Activated T-cell treated with anti-CD3 and anti-CD28 coated beads, Interleukin-2, amount 50 U/mL, for 72 hours (primary cell): ENCODE measurements at places on chromosomes 3 and 15. TPM values are rescaled to one million over a fixed set of nuclear protein-coding genes. Genes with fewer than 3 reads are reported as not detected.
A peak's percentile ranks its signal among the peaks of the same experiment; 100 is the strongest.

Gene FYTTD1
- total RNA-seq: 31.6 TPM

Gene TADA3
- total RNA-seq: 105 TPM

Gene ADAMTS17
- total RNA-seq: 2.4 TPM

Gene CMTM8
- 7.1 TPM for total RNA-seq

DNA sequence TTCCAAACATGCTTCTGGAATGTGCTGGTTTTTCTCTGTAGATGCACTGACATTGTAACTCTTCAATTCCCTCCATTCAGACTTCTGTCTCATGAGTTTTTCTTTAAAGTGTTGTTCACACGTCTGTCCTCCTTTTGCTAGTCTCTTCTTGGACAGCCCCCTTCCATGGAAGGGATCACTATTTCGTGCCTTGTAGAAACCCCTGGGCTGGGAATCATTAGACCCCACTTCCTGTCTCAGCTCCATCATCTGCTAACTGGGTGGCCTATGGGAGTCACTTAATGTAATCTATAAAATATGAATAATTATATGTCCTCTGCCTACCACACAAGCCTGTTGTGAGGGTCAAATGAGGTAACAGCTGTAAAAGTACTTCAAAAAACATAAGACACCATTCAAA is 110.6 kb downstream of the THSD4 start:
- no peak for DNase-seq

DNA sequence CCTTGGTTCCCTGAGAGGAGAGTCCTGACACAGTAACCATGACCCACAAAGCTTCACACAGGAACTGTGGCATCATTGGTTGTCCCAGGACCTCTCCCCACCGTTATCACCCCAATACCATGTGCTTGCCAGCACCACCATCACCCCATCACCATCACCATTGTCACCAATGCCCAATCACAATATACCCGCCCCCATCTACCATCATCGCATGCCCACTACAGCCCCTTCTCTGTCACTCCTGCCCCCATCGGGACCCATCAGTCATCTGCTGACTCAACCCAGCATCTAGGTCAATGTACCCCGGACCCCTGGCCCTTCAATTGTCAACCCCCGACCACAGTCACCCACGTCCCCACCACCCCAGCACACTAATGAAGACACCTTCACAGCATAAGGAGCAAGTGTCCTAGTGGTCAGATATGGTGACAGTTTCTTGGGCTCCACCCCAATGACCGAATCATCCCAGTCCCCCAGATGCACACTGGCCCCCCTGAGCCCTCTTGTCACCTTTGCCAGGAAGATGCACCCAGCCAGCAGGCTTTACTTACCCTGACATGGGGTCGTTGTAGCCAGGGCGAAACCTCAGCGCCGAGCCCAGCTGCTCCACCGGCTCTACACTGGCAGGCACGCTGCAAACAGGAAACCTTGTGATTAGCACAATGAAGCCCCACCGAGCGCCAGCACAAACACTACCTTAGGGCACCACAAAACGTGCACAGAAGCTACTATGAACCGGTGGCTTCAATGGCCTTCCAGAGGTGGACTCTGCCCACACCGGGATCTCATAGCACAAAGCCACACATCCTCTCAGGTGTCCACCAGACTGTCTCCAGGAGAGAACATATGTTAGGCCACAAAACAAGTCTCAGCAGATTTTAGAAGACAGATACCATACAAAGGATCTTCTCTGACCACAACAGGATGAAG is 25.1 kb downstream of the SHISA5 start:
- DNase-seq: peak; percentile 53

DNA sequence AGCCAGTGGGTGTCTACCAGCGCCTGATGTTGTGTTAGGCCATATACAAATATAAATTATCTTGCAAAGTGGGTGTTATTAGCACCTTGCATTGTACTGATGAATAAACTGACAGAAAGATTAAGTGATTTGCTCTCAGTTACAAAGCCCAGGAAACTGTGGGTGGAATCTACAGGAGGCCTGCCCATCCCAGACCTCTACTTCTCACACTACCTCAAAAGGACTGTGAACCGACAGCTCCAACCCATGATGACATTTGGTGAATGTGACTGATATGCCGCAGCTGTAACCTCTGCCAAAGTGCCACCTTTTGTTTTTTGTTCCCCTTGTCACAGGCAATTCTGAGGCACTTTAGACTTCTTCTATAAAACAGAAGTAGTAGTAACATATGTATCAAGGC is 43.7 kb upstream of the KCNMB2 start:
- DNase-seq: no peak

DNA sequence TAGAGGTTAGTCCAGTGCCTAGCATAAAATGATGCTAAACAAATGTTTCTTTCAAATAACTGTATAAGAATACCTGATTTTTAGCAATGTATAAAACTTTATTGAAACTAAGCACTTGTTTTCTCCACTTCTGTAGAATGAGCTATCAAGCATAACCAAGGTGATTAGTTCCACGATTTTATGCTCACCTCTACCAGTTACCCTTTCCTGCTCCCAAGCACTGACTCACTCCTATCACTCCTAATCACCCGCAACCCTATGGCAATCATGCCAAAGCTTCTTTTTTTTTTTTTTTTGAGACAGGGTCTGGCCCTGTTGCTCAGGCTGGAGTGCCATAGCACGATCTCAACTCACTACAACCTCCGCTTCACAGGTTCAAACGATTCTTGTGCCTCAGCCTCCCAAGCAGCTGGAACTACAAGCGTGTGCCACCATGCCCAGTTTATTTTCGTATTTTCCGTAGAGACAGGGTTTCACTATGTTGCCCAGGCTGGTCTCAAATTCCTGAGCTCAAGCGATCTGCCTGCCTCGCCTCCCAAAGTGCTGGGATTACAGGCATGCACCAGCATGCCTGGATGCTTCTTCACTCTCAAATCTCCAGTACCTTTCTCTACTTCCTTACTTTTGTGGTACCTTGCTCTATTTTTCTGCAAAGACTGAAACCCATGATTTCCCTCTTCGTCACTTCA is 3.9 kb downstream of the HSPBAP1 start:
- DNase-seq: no peak

DNA sequence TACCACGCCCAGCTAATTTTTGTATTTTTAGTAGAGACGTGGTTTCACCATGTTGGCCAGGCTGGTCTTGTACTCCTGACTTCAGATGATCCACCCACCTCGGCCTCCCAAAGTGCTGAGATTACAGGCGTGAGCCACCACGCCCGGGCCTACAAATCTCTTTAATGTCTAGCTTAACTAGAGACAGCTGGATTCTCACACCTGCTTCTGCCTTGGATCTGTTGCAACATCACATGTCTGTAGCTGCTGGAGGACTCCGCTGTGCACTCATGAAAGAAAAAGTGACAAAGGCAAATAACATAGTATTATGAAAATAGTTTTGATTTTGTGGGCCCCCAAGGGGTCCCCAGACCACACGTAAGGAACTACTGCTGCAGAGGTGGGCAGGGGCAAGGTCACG is 85.9 kb downstream of the NCEH1 start:
- no peak for DNase-seq

DNA sequence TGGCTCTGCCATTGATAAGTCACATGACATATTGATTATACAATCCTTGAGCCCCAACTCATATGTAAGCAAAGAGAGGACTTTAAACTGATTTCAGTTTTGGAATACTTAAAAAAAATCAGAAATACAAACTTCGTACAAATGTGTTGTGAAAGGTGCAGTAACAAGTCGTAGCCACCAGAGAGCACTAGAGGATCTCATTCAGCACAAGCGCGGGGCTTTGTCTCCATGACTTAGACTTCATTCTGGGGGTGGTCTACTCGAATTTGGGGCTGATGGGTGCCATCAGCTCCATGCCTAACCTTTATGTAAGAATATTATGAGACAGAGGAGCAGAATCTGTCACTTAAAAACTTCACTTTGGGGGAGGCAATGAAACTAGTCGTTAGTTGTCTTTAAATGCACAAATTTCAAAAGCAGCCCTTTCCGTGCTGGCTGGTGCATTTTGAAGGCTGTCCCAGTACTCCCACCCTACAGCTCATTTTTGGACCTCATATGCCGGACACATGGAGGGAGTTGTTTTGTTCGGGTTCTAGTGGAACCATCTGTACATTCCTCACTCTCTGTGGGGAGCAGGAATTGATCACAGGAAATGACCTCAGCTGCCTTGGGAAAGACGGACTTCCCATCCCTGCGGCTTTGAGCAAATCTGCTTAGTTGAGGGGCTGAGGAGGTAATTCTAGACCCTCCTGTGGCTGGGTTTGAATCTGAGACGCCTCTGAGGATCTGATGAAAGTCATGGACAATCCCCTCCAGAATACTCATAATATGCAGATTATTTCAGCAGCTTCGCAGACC is 27.5 kb upstream of the MASP1 start:
- DNase-seq: peak; percentile 46

DNA sequence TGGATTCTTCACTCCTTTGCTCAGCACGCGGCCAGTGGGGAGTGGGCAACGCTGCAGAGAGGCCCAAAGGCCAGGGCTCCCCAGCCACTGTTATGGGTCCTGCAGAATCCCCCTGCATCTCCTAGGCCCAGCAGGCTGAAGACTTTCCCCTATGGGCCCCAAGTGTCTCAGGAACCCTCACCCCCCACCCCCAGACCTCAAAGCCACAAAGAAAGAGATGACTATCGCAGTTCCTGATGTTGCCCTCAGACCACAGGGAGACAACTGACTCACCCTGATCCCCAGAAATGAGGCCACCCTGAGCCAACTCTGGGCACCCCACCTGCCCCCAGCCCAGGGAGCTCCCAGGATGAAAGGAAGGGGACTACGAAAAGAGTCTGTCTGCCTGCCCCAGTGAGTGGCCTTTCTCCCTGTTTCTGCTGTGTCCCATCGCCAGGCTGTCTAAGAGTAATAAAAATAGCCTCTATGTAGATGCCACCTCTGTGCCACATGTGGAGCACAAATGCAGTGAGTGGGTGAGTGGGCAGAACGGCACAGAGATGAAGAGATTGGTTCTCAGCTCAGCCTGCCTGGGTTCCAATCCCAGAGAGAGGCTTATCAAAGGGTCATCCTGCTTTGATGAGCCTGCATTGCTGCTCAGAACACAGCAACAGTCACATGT is 283.0 kb downstream of the UACA start:
- DNase-seq: peak; percentile 86

GRCh38 chr3:172987273-172987672 is 153.8 kb downstream of the SPATA16 start:
- no peak for DNase-seq

DNA sequence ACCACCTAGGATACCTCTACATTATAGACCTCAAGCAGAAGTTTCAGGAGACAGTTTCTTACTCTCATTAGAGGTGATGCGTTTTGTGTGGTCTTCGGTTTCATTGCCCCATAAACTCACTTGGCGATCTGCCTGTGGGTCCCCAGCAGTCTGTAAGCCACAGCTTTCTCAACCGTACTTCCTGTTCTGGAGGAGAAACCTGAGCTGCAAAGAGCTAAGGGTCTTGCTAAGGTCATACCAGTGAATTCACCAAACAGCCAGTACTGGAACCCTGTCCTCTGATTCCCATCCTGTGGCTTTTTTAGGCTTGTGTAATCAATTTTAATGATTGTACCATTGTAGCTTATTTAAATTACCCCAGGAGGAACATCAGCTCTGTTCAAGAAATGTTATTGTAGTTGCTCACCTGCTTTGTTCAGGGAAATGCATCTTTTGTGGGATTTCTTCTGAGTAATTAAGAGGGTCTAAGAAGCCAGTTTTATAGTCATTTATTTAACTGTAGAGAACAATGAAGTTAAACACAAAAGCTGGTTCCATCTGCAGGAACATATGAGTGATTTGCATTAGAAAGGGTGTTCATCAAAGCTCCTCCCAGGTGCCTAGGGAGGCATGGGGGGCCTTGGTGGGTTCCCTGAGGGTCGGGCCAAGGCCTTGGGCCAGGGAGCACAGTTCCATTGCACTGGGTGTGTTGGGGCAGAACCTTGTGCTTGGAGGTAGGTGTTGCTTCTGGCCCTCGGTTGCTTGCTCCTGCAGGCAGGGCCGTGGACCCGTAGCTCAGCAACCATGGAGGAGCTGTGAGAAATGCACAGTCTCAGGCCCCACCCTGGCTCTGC is 69.6 kb downstream of the APBA2 start:
- DNase-seq: peak; percentile 25

DNA sequence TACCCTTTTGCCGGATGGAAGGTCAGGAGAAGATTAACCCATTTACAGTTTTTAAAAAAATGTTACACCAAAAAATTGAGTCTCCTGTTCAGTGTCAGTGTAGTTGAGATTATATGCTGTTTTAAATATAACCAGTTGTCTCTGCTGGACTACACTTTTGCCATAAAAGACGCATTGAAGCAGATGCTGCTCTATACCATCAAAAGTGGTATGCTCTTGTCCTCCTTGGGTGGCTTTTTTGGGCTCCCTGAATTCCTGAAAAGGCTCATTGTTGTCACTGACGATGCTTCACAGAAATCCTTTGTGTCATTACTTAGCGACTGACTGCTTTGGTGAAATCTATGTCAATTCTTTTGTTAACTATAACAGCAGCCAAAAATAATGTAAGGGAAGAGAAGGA is 133.9 kb upstream of the SKOR1 start:
- no peak for DNase-seq

DNA sequence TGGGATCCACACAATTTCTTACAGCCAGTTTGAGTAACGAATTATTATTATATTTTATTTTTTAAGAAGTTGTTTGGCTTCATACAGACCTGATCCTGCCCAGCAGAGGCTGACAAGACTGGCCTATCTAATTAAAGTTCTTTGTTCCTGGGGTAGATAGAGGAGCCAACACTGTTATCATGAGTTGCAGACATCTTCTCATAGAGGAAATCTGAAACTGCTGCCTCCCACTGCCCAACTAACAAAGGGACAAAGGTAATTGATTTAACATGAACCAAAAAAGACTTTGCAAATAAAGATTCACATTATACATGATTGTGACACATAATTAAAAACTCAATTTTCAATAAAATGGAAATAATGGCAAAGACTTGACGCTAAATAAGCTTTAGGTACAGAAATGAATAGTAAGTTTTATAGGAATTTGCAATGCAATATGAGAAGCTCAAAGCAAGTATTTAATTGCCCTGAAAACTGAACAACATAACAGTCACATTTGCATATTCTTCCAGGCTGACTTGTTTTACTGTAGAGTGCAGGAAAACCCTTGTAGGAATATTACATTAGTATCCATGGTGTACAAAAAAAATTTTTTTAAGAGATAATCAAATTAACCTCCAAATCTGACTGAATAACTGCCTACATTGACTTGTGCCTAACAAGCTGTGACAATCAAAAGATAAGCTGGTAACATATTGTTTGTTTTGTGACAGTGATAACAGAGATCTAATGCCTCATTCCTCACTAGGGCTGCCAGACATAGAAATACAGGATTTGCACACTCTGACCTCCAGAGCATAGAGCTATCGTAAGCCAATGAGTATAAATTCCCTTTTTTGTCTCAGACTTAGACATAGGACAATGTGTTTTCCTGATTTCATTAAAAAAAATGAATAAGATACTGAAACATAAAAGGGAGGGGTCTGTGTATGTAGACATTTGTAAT is 273.2 kb downstream of the MFSD1 start:
- no peak for DNase-seq

GRCh38 chr3:105719791-105720190 is 149.0 kb downstream of the CBLB start:
- DNase-seq: no peak

GRCh38 chr15:52011711-52012144 is 7.3 kb upstream of the MAPK6 start:
- DNase-seq: no peak

GRCh38 chr15:67468416-67468815 is 52.5 kb upstream of the C15orf61 start:
- no peak for DNase-seq
